PC-3 (cell line): ENCODE measurements at places on chromosomes 12 and 14. TPM values are rescaled to one million over a fixed set of nuclear protein-coding genes. Genes with fewer than 3 reads are reported as not detected.

CLEC14A gene
- not detected in 2 replicates for total RNA-seq

OAS1 gene
- 10.1 and 10.2 TPM in 2 replicates for total RNA-seq

FGD4 gene
- 3.2 and 3.9 TPM in 2 replicates for total RNA-seq

OR11G2 gene
- not detected in 2 replicates for total RNA-seq

KLHDC1 gene
- 0.07 and 0.58 TPM in 2 replicates for total RNA-seq

IRAK3 gene
- total RNA-seq, result not detected in 2 replicates

MYH7 gene
- not detected in 2 replicates for total RNA-seq

ADAMTS20 gene
- 1.0 and 1.6 TPM in 2 replicates for total RNA-seq

MSI1 gene
- 0.12 TPM in 1 of 2 replicates, not detected in the other for total RNA-seq

SOX5 gene
- not detected in 2 replicates for total RNA-seq

NID2 gene
- total RNA-seq, result 2.5 and 3.1 TPM in 2 replicates

HSPB8 gene
- 8.4 and 11.4 TPM in 2 replicates for total RNA-seq

DNA sequence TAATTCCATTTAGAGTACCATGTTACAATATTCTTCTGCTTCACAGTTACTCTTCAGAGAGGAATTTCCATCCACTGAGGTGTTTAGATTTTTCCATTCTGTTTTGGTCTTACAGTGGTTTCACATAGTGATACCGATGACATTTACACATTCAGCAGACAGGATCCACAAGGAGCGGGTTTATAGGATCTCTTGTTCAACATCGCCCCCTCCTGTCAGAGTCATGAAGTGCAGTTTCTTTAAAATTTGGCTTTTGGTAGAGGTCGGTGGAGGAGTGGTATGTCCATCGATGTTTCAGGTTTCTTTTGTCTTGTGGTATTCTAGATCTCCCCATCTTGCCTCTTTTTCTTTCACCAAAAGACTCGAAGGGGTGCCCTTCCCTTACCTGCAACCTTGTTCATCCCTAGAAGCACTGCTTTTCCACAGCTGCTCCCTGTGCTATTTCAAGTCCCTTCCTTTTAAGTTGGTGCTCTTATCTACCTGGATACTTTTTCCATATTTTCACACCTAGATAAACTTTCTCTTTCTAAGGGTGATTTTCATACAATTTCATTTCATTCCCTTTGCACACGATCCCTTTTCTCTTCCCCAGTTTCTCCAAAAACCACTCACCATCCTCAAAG lies 181.3 kb downstream of the ITPR2 start:
- peak; percentile 97 for DNase-seq

- DNase-seq, result no peak
Measured at GRCh38 chr14:85574853-85575616, 45.1 kb downstream of the FLRT2 start.

DNA sequence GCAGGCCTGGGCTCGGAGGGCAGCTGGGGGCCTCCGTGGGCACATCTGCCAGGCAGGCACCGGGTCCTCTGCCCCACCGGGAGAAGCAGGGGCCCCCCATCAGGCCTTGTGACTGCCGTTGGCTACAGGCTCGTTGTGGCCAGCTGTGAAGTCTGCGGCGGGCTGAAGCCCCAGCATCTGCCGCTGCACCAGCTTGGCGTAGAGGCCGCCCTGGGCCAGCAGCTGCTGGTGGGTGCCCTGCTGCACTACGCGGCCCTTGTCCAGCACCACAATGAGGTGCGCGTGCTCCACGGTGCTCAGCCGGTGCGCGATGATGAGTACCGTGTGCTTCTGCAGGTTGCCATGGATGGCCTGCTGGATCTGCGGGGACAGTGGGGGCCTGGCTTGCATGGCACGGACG lies 33.9 kb upstream of the VPS37B start:
- no peak for DNase-seq

GRCh38 chr12:112810235-112810917 lies 18.8 kb downstream of the RPH3A start:
- no peak for DNase-seq

- DNase-seq, result no peak
Measured at GRCh38 chr12:27394676-27395075, 51.9 kb upstream of the SMCO2 start.

DNA sequence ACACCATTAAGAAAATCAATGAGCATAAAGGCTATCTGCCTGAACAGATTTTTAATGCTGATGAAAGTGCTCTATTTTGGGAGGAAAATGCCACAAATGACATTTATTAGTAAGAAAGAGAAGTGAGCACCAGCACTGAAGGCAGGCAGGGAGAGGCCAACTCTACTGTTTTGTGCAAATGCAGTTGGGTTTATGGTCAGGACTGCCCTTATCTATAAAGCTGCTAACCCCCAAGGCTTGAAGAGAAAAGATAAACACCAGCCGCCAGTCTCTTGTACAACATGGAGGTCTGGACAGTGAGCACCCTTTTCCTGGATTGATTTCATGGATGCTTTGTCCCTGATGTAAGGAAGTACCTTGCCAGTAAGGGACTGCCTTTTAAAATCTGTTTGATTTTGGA lies 246.8 kb upstream of the SFSWAP start:
- DNase-seq, result no peak

- no peak for DNase-seq
Measured at GRCh38 chr14:84991021-84991420, 538.9 kb upstream of the FLRT2 start.

- DNase-seq, result peak; percentile 83
Measured at GRCh38 chr14:52950898-52951680, at the start of gene FERMT2. TSS of gene FERMT2 (minus strand) at chr14:52951050. CDS start at chr14:52950568, 482 bp downstream.

GRCh38 chr12:20716037-20716436 lies 20.9 kb downstream of the SLCO1C1 start:
- peak; percentile 31 for DNase-seq

- peak; percentile 70 for DNase-seq
Measured at GRCh38 chr12:123457980-123458779, at the start of gene SNRNP35. TSS of gene SNRNP35 (plus strand) at chr12:123458139. CDS start at chr12:123465541, 7,402 bp downstream.

DNA sequence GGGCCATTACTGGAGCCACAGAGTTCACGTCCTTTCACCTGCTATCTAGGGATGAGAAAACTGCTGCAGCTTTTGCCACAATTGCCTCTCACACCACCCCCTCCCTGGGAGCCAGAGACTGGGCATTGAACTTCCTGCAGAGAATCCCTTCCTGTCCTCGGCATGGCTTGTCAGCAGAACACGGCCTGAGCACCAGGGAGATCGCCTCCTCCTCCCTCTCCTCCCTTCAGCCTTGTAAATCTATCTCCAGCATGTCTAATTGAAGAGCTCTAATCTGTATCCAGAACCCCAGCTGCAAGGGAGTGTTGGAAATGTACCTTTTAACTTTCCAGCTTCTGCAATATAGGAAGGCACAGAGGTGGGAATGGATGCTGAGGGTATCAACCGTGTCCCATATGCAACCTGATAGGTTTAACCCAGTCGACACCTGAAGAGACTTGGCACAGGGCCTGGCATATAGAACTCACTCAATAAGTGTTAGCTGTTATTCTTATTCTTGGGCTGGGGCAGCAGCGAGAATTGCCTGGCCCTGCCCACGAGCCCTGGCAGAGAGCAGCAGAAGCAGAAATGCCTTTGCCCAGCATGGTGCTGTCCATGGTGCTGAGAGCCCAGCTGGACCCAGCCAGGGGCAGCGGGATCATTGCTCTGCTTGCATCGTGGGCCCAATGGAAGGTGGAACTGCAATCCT lies 26.8 kb downstream of the TMEM63C start:
- DNase-seq, result peak; percentile 87

GRCh38 chr14:104868811-104869572 lies 3.9 kb downstream of the CEP170B start:
- no peak for DNase-seq

GRCh38 chr14:95197551-95197950 lies 40.2 kb upstream of the DICER1 start:
- DNase-seq, result peak; percentile 75

DNA sequence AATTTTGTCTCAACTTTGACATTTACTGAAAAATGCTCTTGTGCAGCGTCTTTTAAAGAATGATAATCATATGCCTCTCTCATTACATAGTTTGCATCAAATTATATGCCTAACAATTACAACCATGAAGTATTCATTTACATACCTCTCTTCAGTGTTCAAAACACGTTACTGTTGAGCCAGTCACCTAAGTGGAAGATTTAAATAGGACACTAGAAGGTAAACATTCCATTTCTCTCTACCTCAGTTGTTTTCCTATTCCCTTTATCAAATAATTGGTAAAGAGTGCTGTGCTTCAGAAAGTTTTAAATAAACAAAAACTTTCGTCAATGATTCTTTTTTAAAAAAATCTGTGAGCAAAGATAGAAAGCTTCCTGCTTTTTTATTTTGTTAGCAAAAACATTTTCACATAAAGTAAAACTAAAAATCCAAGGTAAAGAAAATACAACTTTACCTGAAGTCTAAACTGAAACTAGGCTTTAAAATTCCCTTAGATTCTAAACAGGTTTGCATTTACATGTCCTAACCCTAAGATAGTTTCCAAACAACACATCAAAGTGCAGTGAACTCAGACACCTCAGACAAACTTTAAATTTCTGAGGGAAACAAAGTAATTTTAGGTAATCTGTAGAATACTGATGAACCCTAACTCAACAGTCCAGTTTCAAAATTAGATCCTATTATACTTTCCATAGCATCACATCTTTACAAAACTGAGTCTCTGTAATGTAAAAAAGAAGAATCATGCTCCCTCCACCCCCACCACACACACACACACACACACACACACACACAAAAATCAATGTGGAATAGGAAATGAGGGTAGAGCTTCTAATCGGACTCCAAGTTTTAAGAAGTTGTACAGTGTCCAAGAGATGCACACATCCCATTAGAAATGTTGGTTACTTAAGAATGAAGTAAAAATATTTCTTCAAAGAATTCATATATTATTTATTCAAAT lies 46.2 kb downstream of the PAWR start:
- no peak for DNase-seq

DNA sequence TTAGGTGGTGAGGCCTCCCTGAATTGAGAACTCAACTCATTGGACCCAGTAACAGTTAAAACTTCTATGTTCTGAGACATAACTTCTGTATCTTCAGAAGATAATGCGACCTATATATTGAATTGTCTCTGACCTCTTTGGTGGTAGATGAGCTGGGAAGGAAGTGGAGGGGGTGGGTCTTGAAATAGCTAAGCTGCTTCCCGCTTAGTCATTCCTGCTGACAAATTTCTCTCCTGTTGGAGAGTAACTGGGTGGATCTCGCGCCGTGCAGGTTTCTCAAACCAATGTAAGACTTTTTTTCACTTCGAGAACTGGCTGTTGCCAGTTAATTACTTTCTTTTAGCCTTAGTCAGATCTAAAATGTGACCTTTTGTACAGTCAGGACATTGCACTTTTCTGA lies 100.8 kb downstream of the PPHLN1 start:
- peak; percentile 74 for DNase-seq

GRCh38 chr14:50792634-50793068 lies 38.3 kb downstream of the NIN start:
- DNase-seq, result no peak

DNA sequence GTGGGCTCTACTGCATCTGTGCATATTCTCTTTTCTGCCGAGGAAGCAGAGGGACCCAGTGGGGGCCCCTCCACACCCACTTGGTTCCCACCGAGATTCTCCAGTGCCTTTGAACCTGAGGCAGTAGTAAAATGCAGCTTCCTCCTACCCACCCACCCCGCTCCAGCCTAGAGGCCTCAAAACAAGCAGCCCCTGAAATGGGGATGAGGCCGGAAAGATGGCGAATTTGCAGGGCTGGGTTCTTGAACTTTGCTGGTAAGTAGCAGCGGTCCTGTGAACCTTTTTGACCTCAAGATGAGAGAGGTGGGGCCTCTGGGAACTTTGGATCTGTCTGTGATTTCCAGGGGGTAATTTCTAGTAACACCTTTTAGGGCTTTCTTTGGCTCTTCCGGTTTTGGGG lies 15.4 kb downstream of the PLEKHG3 start:
- DNase-seq, result no peak

DNA sequence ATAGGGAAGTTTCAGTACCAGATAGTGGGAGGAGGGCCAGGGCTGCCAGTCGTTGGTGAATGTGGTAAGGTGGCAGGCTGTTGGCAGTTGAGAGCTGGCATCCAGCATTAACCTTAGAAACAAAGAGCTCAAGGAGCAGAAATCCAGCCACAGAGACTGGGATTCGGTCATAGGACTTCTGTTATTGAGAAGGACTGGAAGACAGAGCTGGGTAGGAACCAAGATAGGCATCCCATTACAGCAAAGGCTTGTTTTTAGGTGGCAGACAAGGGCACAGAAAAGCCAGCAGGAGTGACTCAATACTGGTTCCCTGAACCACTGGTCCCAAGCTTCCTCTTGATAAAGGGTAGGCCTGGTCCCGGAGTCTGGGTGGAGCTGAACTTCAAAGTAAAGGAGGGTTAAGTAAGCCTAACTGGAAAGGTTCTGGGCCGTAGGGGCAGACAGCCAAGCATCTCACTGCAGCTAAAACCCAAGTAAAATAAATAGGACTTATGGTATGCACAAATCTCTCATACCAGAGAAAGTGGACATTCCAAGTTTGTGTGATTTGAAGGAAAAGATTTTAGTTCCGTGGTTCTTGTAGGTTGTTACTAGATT lies 147.9 kb downstream of the ETV6 start:
- DNase-seq, result no peak

DNA sequence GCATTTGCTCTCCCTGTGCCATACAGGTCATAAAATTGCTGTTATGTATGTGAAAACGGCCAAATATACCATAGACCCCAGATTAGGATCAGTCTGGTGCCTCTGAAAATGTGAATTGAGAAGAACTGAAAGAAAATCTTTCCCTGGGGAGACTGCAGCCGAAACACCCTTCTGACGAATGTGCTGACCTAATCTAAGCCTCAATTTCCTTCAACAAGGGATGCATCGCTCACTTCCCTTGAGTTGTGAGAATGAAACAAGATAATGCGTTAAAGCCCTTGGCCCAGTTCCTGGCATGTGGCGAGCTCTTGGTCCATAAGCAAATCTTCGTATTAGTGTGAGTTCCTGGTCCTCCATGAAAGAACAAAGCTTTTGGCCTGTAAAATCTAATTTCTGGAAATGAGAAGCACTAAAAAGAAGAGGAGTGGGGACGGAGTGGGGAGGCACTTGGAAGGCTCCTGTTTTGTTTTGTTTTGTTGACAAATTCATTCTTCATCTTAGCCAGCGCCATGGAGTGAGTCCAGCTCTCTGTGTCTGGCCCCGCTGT lies 49.5 kb upstream of the RTRAF start:
- no peak for DNase-seq

DNA sequence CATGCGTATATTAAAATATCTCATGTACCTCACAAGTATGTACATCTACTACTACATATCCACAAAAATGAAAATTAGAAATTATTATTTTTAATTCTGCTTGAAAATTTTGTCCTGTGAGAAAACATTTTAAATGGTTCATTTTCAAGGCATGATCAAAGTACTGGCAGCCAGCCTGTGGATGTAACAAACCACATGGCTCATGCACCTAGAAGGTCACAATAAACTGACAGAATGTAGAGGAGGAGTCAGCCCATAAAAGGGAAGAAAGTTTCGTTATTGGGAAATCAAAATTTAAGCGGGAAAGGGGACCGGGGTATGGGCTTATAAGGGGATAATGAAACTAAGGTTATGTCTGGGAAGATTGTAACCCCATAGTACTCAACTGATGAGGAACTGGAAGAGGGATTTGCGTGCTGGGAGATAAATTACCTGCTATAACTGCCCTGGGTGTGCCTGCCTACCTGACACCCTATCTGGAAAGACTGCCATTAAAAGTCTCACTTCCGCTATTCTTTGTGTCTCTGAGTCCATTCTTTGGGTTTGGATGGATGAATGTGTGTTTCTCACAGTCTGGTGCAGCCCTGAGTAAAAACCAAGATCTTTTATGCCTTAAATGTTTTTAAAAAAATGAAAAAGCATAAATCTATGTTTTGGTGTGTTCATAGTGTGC lies 62.2 kb upstream of the PCED1B start:
- DNase-seq, result no peak
